ENCODE measurements at places on chromosomes 1 and 21. TPM values are rescaled to one million over a fixed set of nuclear protein-coding genes. Genes with fewer than 3 reads are reported as not detected.

- DNase-seq: no peak
These were observed 424.6 kb upstream of the PTBP2 start for GRCh38 chr1:96296991-96297390.

- no peak for DNase-seq
These were observed 598.6 kb downstream of the AJAP1 start for GRCh38 chr1:5253036-5253435.

GRCh38 chr1:38527373-38527966, 332.1 kb downstream of the RRAGC start:
- no peak for DNase-seq

Gene TRIM67
- total RNA-seq: not detected

DNA sequence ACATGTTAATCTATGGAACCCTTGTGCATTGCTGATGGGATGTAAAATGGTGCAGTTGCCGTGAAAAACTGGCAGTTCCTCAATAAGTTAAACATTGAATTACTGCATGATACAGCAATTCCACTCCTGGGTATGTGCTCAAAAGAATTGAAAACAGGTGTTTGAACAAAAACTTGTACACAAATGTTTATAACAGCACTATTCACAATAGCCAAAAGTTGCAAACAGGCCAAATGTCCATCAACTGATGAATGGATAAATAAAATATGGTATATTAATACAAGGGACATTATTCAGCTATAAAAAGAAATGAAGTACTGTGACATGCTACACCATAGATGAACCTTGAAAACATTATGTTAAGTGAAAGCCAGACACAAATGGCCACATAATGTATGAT, 17.7 kb upstream of the SRSF10 start:
- DNase-seq: no peak

GRCh38 chr1:114976891-114977290, 52.7 kb upstream of the TSHB start:
- no peak for DNase-seq

GRCh38 chr1:34002810-34003209, 138.9 kb downstream of the HMGB4 start:
- no peak for DNase-seq

GRCh38 chr1:90605070-90605469, 112.0 kb downstream of the BARHL2 start:
- DNase-seq: no peak

DNA sequence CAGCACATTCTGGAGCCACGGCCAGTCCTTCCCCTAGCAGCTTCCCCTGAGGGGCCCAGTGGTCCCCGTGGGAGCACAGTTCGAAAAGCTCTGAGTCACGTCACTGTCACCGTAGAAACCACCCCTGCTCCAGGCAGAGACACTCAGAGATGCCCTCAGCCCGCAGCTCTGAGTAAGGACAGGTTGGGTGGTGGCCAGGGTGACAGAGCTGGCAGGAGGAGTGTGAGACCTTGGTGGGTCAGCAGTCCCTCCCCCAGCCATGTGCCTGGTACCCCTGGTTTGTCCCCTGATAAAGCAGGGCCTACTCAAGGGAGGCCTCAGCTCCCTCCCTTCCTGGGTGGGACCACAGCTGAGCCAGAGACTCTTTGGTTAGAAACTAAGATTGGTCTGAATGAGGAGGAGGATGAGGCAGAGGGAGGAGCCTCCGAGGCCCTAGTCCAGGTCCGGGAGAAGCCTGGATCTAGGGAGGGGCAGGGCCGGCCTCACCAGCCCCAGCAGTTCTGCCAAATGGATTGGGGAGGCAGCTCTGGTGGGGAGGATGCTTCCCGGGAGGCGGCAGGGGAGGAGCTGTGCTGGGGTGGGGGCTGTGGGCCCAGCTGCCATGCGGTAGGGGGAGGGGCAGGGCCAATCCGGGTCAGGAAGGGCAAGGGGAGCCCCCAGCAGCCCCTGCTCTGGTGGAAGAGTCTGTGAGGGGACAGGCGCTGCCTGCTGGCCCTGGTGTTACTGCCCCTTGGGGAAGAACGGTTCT, 55.2 kb downstream of the SLC9A1 start:
- DNase-seq: peak; percentile 88

GRCh38 chr1:224251741-224252146, 68.7 kb downstream of the DEGS1 start:
- no peak for DNase-seq

GRCh38 chr1:43668956-43669355, 19.0 kb downstream of the KDM4A start:
- DNase-seq: no peak

- DNase-seq: no peak
These were observed 58.6 kb downstream of the MAST2 start for GRCh38 chr1:45862008-45862407.

DNA sequence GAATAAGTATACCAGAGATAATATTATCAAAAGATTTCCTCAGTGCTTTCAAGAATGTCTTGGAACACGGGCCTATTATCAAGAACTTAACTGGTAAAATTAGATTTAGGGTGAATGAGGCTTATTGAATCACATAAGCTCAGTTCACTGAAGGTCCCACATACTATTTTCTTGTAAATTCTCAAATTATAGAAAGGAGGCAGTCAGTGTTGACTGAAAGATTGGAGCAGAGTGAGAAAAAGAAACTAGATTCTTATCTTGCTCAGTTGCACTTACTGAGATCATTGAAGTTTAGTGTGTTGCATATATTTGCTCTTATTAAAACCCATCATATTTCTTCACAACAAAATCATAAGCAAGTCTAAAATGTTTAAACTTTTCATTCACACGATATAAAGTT, 3.9 kb upstream of the RGS1 start:
- no peak for DNase-seq

DNA sequence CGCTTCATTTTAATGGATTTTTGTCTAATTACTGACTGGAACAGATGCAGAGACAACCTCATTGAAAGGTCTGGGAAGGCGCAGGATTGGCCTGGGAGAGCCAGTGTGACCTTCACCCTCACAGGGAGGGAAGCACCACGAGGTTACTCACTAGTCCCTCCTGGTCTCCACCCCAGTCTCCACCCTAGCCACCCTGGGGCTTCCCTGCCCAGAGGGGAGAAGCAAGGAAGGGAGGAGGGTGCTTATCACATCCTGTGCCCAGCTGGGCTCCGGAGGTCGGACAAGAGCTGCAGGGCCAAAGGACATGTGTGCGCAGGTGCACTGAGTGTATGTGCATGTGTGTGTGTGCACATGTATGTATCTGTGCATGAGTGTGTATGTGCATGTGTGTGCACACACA, 220.1 kb upstream of the VAMP3 start:
- no peak for DNase-seq

Gene HOOK1
- total RNA-seq: not detected

Gene RNF220
- total RNA-seq: 129 TPM

DNA sequence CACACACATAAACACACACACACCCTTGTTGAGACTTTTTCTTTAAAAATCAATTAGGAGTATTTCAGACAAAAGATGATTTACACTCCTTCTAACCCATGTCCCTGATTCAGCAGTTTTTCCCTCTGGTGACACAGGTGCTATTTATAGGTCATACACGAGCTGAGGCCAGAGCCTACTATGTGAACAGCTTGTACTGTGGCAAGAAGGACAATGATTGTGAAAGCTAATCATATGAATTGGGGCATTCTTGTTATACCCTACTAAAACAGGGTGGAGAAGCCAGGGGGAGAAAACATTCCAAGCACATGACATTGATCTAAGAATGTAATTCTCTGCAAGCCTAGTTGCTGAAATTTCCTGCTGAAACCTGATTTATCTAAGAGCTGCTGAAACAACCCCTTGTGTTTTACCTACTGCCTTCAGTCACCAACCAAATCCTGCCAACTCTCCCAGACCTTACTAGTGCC, 60.3 kb downstream of the XCL1 start:
- peak; percentile 24 for DNase-seq

DNA sequence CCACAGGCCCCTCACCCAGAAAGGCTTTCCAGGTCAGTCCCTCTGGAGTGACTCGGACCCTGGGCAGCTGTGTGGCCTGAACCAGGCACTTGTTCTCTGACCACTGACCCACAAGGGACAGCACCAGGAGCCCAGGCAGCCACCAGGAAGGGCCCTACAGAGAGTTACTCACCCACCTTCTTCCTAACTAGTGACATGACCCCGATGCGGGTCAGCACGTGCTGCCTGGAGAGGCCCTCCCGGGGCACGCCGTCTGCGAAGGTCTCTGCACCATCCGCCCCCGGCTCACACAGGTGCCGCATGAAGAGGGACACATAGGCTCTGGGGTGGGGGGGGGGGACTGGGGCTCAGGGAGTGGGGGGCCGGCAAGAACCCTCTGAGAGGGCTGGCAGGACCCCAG, 55.8 kb downstream of the CHD5 start:
- DNase-seq: no peak

DNA sequence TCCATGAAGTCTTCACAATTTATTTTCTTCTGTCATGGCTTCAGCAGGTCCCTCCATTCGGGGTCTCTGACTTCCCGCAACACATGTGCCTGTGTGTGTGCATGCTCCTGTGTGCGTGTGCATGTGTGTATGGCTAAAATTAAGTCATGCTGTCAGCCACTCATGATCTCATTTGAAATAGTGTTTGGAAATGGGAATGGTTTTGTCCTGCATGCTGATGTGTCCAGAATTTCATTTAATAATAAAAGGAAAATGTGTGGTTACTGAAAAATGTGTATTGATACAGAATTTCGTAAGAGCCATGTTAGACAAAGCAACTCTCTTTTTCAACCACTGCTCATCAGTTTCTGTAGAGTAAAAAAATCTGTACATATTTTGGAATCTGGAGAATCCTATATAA, 123.8 kb upstream of the PRDX6 start:
- DNase-seq: no peak

Gene CDKN2C
- 17.8 TPM for total RNA-seq

DNA sequence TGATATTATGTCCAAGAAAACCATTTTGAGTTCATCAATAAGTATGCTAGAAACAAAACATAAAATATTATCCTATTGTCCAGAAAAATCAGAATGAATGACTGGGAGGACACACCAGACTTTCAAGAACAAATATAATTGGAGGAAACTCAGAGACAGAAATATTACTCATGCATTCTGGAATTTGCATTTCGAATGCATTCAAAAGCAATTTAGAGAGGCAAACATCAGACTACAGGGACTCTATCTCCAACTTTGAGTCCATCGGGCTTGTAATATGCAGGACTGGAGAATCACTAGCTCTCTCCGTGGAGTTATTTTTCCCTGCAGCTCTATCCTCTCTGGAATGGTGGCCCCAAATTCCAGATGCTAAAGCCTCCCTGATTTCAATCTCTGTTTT, 161.8 kb downstream of the CDC42BPA start:
- DNase-seq: no peak

GRCh38 chr1:204417074-204417997, 5.7 kb upstream of the PPP1R15B start:
- DNase-seq: peak; percentile 85

DNA sequence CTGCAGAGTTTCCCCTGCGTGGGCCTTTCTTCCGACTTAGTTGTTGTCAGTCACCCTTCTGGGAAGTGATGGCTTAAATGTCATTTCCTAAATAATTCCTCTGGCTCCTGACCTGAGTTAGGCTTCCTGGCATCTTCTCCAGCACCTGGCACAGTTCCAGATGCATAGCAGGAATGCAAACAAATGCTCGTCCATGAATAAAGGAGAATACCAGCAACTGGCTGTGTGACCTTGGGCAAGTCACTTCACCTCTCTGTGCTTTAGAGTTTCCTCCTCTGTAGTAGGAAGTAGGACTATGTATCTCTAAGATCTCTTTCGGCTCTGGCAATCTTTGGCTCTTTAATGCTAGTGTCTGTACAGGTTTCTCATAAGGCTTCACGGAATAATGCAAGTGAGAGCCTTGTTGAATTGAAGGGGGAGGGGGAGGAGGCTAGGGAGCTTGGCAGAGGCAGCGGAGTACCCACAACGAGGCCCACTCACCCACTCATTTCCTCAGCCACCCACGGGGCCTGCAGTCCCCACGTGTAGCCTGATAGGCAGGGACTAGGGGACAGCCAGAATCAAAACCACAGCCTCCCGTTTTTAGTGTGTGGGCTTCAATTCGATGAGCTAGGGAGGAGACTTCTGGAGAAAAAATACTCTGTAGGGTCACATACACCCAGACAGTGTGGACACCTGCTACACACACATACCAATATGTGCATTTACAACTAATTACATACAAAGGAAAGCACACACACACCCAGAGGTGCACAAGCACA, 48.1 kb downstream of the TENT5C start:
- DNase-seq: no peak

GRCh38 chr1:185934476-185935189, 200.4 kb downstream of the HMCN1 start:
- no peak for DNase-seq

DNA sequence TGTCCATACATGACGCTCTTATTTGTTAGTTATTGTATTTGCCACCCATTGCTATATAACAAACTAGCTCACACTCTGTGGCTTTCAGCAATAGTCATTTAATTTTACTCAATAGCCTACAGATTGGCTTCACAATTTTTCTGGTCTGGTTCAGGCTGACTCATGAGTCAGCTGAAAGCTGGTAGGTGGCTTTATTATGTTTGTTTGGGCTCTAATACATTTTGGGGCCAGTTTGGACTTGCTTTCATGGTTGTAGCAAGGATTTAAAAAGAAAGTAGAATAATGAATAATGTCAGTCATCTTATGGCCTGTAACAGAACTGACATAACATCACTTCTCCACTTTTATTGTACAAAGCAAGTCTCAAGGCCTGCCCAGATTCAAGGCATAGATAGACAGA, 338.7 kb downstream of the LRRIQ3 start:
- DNase-seq: no peak

GRCh38 chr1:170200621-170201397, 55.0 kb downstream of the NTMT2 start:
- peak; percentile 51 for DNase-seq

Gene MANEAL
- total RNA-seq: 10.8 TPM

- no peak for DNase-seq
These were observed 26.4 kb upstream of the LRRC8D start for GRCh38 chr1:89794406-89794805.

GRCh38 chr1:23704834-23705495, 13.4 kb downstream of the RPL11 start:
- no peak for DNase-seq

DNA sequence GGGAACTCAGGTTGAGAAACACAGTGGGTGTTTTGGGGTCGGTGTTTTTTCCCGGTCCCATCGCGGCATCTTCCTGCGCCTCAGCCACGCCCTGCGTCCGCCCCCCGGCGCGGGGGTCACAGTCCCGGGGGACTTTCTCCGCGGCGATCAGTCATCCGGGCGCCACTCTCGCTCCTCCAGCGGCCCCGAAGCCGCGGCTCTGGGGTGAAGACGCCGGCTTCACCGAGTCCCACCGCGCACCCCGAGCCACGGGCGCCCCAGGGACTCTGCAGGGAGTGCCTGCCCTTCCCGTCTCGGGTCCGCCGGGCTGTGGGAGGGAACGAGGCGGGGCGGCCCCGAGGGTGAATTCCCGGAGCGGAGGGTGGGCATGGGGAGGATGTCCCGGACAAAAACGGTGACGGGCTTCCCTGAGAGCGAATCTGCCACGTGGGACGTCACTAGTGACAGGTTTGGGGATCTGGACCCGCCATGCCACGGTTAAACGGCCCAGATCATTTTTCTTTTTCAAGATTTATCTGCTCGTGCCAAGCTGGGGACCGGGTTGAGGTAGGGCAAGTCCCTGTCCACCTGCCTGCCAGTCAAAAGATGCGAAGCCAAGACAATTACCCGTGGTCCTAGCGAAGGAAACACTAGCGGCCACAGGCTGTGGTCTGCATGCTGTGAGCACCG, 717 bp upstream of the BATF3 start:
- DNase-seq: no peak
